ENCODE measurements at places on chromosomes 16 and 17.

DNA sequence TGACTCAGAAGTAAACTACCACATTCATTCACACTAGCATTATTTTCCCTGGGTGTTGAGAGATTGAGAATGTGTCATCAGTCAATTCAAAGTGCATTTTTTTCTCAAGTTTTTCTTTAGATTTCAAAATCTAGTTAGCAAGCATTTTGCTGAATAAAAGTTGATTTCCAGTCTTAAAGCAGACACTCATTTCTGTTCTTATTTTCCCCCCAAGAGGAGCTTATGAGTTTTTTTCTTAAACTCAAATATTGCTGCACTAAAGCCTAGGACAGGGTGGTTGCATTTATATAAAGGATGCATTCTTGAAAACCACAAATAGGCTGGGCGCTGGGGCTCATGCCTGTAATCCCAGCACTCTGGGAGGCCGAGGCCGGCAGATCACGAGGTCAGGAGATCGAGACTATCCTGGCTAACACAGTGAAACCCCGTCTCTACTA, 15.3 kb downstream of the CDH3 start:
- no peak for DNase-seq

GRCh38 chr16:66874079-66874775, 6.1 kb upstream of the PDP2 start:
- DNase-seq, result no peak

DNA sequence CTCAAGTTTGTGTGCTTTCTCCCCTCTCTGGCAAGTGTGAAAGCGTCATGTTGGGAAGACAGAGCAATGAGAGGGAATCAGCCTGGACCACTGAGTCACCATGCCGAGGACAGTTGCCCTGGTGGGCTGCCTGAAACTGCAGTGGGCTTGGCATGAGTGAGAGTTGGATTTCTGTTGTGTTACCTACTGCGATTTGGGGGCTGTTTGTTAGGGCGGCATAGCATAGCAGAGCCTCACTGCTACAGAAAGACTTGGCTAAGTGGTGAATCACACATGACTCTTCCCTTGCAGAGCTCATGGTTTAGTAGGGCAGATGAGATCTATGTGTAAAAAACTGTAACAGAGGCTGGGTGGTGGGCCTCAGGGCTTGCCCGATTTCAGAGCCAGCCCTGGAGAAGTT, 324.6 kb downstream of the C16orf95 start:
- DNase-seq, result no peak

DNA sequence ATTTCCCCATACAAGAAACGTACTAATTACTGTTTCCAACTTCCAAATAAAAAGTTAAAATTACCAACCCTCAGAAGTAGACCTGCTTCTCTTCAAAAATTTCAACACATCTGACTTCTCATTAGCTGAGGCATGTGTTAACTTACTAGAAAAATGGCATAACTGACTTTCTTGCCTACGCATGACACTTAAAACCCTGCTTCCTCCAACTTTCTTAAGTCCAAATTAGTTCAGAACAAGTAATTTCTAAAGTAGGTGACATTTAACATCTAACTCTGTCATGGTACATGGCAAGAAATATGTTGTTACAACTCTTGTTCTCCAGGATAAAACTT, 6.7 kb downstream of the USP7 start:
- no peak for DNase-seq

- DNase-seq, result no peak
These were observed 51.5 kb downstream of the CPPED1 start for GRCh38 chr16:12752159-12752558.

- DNase-seq, result no peak
These were observed 10.4 kb downstream of the KPNB1 start for GRCh38 chr17:47660064-47660492.

- no peak for DNase-seq
These were observed 2.4 kb downstream of the ZNF469 start for GRCh38 chr16:88385112-88385594.

DNA sequence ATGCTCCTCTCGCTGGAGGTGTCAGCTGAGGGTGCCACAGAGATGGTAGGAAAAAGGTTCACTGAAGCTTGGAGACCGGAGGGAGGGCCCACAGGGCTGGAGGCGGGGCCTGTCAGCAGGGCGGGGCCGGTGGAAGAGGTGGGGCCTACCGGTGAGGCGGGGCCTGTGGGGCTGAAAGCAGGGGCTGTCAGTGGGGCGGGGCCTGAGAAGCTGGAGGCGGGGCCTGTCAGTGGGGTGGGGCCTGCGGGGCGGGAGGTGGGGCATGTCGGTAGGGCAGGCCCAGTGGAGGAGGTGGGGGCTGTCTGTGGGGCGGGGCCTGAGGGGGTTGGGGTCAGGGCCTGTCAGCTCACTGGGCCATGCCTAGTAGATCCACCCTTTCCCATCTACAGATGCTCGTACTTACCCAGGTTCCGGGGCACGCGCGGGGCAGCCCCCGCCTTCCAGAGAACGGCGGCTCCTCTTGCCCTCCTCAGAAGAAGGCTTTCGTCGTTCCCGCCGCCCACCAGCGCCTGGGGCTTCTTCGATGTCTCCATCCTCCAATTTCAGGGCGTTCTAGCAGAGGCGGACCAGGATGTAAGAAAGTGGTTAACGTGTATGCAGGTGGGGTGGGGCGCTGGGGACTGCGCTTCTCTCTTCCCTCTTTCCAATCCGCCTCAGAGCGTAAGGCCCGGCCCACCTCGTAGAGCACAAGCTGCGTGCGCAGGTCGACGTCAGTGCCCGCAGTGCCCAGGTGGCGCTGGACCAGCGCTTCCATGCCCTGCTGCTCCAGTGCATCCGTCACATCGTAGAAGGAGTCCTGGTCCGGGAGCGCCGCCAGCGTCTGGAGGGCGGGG, 9.8 kb downstream of the TMEM208 start:
- no peak for DNase-seq

- no peak for DNase-seq
These were observed 23.7 kb downstream of the NAA60 start for GRCh38 chr16:3467182-3467581.

DNA sequence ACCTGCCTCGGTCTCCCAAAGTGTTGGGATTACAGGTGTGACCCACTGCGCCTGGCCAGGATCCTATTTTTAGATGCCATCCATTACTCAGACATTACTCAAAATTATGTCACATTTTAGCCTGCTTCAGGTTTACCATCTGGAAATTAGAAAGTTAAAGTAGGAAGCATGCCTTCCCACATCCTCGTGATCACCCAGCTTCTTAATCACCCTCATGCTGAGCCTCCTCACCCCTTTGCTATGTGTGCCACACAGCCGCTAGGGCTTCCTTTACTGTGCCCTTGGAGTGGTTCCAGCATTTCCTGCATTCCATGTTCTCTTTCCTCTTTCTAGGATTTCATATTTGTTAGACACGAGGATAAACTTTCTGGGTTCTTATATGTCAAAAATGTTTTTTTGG, 9.3 kb downstream of the ADORA2B start:
- DNase-seq, result no peak

GRCh38 chr17:40551091-40551878, 14.0 kb downstream of the CCR7 start:
- no peak for DNase-seq

DNA sequence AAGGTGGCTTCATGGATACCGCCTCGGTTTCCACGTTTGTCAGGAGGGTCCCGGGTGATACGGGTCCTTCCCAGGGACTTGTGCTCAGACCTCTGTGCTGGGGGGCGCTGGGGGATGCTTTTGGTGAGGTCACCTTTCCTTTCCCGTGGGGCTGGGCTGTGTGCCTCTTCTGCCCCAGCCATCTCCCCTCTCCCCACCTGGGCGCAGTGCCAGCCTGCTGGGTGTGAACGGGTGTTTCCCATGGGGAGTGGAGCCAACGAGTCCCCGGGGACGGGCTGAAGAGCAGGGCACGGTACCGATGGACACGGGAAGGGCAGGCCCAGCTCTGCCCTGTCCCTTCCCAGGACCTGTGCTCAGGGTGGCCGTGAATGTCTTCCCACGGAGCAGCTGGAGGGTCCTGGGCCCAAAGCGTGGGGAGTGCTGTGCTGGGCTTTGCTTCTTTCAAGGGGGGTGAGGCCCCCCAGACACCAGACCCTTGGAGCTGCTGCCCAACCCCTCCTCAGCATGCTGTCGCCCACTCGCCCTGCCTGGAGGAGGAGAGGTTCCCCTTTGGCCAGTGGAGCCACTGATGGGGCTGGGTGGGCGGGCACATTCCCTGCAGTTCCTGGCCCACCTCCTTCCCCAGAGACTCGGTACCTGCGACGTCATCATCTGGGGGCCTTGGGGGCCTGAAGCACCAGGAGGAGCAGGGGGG, 15.5 kb downstream of the TELO2 start:
- no peak for DNase-seq

GRCh38 chr17:45306094-45306493, 10.7 kb downstream of the MAP3K14 start:
- DNase-seq, result no peak

- no peak for DNase-seq
These were observed 32.7 kb downstream of the YWHAE start for GRCh38 chr17:1367351-1367745.

DNA sequence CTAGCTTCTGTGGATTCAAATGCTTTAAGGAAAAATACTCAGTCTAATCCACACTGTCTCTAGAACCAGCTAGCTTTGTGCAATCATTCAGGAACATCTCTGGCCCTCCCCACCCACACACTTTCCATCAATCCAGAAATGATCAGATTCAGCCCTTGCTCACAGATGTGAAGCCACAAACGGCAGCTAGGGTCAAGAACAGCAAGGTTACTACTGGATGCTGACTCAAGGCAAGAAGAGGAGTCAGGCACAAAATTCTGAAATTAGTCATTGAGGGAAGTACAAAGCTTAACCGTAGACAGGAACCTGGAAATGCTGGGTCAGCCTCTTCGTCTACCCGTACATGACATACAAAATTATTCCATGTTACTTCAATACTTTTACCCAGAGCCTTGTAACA, 174.6 kb downstream of the CDH13 start:
- DNase-seq, result no peak

DNA sequence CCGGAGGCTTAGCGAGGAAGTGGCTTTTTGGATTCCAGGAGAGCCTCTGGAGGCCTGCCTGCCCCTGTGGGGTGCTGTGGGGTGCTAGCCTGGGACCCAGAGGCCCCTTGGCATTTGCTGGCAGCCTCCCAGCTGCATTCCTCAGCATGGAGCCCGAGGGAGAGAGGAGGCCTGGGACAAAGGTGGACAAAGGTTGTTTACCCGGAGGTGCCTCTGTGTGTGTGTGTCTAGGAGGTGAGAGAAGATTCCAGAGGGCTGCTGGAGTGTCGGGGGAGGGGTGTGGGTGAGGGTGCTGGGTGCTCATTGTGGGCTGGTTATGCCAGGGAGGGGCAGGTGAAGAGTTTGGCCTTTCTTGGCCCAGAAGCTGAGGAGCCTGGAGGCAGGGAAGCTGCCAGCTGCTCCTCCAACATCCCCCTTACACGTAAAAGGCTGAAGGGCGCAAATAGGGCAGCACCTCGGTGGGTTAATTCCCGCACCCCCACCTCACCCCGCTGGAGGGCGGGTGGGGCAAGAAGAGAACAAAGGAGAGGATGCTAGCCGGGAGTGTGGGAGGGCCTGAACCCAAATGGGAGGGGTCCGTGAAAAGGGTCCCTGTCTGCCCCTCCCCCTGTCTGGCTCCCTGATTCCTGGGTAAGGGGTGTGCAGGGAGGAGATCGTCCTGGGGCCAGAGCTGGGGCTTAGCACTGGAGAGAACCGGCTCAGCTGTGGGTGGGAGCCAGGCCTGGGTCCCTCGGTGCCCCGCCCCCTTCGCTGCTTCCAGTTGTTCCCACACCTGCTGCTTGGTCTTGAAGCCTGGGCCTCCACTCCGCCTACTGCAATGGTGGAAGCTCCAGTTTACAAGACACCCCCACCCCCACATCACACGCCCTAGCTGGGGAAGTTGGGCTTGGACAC, 9.9 kb downstream of the HEXIM2 start:
- no peak for DNase-seq

- DNase-seq, result no peak
These were observed 704 bp downstream of the ASIC2 start for GRCh38 chr17:33292201-33292980.

GRCh38 chr16:65540901-65541300, 419.0 kb upstream of the CDH11 start:
- no peak for DNase-seq

DNA sequence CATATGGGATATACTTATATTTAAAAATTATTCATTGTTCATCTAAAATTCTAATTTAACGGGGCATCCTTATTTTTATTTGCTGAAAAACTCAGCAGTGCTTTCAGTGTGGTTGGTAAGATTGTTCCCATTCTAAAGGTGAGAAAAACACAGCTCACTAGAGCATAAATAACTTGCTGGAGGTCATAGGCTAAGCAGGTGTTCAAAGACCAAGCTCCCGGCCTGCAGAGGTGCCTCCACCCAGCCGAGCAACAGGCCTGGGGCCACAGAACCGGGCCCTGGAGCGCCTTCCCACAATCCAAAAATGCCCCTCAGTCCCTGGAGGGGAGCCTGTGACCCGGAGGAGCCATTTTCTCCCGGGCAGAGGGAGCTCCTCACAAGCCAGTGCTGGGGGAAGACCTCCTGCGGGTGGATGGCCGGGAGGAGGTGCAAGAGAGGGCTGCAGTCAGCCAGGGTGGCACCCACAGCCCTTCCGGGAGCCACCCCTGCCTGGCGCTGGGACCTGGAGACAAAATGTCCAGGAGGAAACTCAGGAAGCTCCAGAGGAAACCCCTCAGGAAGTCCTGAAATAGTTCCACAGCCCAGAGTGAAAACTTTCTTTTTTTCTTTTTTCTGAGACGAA, 14.7 kb downstream of the ABR start:
- no peak for DNase-seq

GRCh38 chr17:65489413-65490155, 71.9 kb downstream of the AXIN2 start:
- no peak for DNase-seq

- DNase-seq, result no peak
These were observed 273.9 kb upstream of the MAF start for GRCh38 chr16:79874391-79874790.

DNA sequence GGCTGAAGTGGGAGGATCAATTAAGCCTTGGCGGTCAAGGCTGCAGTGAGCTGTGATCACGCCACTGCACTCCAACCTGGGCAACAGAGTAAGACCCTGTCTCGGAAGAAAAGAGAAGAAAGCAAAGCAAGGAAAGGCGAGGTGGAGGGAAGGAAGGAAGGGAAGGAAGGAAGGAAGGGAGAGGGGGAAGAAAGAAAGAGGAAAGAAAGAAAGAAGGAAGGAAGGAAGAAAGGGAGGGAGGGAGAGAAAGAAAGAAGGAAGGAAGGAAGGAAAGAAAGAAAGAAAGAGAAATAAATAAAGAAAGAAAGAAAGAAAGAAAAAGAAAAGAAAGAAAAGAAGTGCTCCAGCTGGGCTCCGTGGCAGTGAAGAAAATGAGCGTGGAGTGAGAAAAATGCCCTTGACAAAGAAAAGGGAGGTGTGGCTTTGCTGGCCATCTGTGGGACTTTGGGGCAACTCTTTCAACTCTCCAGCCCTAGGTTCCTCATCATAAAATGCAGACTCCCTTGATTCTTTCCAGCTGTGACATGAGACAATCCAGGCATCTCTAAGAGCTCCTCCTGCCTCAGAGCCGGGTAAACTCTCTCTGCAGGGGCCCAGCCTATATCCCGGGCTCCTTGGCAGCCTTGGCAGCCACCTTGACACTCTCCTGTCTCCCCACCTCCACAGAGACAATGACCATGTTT, 2.4 kb downstream of the GSDMA start:
- DNase-seq, result no peak

DNA sequence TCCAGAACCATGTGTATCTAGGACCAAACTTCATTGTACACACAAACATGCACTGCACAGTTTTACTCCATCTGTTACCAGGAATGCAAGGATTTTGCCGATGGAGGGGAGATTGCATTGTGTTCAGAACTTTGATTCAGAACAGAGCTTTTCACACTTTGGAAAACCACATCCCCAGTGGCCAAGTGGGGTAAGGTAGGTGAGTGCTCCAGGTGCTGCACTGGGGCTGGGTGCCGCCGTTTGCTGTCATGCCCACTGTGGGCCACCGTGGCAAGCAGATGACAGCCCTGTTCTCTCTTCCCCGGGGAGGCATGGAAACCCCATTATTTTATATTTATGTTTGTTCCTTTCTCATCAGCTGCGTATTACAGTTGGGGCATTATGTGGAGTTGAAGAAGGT, 29.3 kb upstream of the JPH3 start:
- DNase-seq, result no peak

Data from stimulated activated CD8-positive, alpha-beta memory T cell treated with anti-CD3 and anti-CD28 coated beads, Interleukin-4, amount 100 ng/mL, for 1 hour (primary cell).